ENCODE measurements at places on chromosomes 7 and 10.
A peak's percentile ranks its signal among the peaks of the same experiment; 100 is the strongest.

DNA sequence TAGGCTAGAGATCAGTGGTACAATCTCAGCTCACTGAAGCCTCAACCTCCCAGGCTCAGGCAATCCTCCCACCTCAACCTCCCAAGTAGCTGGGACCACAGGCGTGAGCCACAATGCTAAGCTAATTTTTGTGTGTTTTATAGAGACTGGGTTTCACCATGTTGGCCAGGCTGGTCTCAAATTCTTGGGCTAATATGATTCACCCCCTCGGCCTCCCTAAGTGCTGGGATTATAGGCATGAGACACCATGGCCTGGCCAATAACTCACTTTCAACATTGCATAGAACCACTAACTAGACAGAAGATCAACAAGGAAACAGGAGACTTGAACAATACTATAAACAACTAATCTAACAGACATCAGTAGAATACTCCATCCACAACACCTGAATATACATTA is 191.7 kb downstream of the LRRN3 start:
- DNase-seq, result no peak

DNA sequence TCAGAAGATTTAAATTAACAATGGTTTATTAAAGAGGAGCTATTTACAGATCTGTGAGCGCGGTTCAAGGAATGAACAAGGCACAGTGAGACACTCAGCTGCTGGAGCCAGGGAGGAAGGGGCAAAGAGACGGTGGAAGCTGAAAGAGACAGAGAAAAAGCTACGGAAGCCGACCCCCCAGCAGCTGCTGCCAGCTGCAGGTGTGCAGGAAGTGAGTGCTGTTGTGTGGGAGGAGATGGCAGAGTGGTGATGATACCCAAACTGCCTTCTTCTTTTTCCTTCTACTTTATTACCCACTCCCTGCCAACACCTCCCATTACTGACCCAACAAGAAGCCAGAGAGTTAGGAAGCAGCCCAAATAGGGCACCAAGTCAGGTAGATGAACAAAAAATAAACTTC is 41.9 kb upstream of the MBL2 start:
- DNase-seq, result no peak

- no peak for DNase-seq
These were observed 808.5 kb upstream of the CELF2 start for GRCh38 chr10:10209167-10209566.

- no peak for DNase-seq
These were observed 4.3 kb downstream of the KCNH2 start for GRCh38 chr7:150973571-150974451.

- peak; percentile 31 for DNase-seq
These were observed 126.7 kb upstream of the PRSS58 start for GRCh38 chr7:142384493-142384922.

DNA sequence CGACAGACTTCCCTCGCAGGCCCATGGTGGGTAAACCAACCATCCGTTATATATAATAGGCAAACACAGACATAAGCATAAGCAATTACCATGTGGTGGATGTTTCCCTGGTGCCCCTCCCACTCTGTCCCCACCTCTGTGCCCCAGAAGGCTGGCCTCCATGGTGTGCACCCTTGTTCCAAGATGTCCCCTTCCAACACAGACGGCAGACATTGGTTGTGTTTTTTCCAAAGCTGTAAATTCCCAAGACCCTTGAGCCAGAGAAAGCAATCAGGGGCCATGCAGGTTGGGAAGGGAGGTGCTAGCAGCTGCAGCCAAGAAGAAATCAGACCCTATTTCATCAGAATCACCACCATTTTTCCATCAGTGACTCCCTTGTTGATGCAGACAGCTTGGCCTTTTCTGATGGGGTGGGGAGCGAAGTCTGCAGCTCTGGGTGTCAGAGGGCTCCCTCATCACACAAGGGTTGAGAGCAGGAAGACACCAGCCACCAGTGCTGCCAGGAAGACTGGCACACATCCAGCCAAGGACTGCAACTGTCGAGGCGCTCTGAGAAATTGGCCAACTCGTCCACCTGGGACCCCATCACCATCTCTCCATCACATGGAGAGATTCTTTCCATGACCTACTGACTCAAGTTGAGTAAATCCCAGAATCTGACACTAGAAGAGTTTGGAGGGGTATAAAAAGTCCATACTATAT is 86.8 kb upstream of the CHST15 start:
- DNase-seq, result no peak

DNA sequence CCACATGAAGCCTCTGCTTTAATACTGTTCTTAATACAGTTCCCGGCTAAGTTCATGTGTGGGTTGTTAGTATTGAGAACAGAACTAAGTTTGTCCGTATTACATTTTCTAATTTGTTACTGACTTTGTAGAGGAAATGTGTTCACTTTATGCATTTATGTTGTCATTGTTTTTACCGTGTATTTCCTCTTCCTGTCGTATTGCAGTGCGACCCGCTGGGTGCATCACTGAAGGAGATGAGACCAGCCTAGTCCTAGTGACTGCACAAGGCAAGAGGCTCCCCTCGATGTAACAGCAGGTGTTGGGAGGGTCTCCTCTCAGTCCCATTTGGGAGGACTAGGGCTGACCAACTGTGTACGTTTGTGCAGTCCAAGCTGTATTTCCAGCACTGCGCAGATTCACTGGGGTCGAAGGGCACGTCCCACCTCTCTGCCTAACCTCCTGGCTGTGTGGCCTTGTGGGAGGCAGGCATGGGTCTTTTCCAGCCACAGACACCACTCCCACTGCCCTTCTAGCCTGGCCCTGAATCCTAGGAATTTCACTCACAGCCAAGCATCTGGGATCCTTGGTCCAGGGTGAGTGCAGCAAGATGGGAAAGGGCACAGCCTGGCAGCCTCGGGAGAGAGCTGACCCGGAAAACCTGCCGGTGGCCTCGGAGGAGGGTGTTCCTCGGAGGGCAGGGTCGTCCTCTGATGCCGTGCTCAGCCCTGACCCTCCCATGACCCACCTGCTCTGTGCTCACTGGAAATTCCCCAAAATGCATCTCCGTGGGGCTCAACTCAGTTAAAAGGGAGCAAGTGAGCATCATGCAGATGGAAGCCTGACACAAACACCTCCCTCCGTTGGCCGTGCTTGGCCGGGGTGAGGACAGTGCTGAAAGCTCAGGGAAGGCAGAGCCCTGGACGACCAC is 63.9 kb upstream of the FAM20C start:
- no peak for DNase-seq

- DNase-seq, result peak; percentile 9
These were observed 94.4 kb downstream of the VOPP1 start for GRCh38 chr7:55477781-55478374.
